Activated T-cell treated with anti-CD3 and anti-CD28 coated beads, Interleukin-2, amount 50 U/mL, for 1 hour (primary cell): ENCODE measurements at places on chromosomes 7 and 10.

DNA sequence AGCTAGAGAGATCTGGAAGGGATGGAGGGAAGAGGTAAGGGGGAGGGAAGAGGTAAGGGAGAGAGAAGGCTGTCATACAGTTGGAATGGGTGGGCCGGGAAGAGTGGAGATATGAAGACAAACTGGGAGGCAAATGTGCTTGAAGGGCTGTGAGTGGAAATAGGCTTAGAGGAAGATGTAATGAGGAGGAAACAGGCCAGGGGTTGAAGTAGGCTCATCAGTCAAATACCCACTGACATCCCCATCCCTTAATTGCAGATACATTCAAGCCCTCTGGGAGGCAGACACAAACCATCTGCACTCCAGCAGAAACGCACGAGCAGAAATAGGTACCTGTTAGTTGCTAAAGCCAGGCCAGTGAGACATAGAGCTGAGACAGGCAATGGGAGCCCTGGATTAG lies 2.1 kb downstream of the SYNPO2L start:
- DNase-seq, result no peak

- no peak for DNase-seq
Observed at GRCh38 chr7:17502213-17503060, 204.0 kb downstream of the AHR start.

DNA sequence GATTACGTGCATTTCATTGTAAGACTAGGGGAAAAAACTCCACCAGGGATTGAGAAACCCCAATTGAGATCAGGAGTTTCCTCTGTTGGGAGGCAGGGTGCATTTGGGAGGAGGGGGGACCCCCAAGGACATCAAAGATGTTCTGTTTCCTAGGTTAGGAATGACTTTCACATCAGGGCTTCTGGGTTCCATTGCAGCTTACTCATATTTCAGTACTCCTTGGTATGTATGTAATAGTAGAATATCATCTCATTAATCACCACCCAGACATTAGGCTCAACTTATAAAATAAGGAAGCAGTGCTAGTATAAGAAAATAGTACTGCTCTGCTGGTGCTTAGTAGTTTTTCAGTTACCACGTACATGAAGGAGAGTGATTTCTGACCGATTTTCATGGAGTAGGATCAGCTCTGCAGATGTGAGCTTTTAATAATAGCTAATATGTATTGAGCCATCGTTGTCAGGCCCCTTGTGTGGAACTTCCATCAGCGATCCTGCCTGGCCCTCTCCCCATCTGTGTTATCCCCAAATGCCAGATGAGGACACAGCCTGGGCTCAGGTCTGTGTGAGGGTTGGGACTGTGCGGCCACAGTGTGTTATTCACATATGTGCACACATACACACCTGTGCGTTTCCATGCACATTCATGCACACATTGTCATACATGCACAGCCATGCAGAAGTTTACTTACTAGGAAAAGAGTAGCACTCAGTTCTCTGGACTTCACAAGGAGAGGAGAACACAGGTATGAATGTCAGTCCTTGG lies 23.5 kb downstream of the UPP1 start:
- DNase-seq, result no peak

- DNase-seq, result no peak
Observed at GRCh38 chr7:71668572-71668971, 536.6 kb downstream of the GALNT17 start.

DNA sequence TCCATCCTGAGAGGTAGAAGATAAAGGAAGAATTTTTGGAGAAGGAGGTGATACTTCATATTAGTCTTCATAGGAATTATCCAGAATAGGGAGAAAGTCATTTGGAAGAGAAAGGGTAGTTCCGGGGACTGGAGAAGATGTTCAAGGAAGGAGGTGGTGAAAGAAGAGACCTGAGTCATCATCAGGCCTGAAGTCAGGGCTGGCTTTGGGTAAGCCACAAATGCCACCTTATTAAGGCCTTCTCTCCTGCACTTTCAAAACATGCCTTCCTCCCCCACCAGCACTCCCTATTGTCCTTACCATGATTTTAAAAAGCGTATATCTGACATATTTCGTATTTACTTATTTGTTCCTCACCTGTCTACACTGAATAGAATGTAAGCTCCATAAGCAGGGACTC lies 112.2 kb upstream of the LRGUK start:
- no peak for DNase-seq

DNA sequence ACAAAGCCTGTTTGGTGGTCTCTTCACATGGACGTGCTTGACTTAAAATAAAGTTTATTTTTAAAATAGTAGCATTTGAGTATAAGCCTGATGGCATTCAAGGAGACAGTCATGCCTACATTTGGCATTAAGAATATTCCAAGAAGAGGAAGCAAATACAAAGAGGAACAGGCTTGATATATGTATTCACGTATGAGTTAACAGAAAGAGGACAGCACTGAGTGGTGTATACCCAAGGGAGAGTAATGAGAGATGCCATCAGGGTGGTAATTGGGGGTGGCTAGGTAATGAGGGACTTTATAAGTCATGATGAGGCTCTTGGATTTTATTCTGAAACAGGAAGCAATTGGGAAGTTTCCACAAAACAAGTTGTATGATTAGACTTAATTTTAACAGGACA lies 363.3 kb downstream of the SEMA3D start:
- DNase-seq, result no peak

DNA sequence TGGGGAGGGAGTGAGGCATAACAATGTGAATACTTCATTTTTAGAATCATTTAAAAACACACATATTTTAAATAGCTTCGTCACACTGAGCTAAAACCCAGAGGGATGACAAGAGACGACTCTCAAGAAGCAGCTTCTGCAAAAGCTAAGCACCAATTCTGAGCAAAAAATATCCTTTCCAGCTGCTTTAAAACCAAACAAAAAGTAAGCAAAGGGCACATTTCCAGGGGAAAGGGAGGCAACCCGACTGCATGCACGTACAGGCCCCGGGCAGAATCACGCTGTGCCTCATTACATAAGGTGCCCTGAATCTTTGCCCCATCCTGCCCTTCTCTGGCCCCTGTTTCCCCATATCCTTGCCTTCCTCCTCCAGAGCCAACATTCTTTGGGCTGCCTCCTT lies 78.4 kb downstream of the DGKI start:
- DNase-seq, result no peak

DNA sequence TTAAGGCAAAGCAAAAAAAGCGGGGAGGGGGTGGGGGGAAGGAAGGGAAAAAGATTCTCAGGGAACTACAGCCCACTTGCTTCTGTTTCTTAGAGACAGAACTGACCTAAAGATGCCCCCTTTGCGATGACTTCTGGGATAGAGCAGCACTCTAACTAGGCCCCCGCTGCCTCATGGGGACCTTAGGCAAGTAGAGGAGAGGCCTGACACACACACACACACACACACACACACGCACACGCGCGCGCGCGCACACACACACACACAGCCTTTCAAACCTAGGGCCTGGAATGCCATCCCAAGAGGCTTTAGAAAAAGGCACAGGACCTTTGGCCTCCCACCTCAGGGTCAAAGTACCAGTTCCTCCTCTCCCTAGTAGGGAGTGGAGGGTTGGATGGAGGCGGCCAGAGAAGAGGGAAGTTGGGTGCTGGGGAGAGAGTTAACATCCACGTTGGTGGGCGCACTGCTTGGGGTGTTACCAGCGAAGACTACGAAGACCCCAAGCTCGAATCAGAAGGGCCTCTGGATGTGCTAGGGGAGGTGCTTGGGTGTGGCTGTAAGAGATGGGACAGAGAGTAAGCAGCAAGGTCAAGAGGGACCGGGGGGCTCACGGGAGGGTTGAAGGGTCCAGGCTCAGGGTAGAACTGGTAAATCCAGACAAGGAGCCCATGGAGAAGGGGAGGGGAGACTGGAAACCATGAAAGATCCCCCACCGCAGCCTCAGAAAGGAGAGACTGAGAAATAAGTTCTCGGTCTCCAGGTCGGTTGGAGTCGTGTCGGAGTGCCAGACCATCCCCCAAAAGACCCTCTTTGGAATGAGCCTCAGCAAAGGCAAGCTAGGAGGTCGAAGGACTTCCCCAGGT lies 1.2 kb upstream of the COL1A2 start:
- no peak for DNase-seq

DNA sequence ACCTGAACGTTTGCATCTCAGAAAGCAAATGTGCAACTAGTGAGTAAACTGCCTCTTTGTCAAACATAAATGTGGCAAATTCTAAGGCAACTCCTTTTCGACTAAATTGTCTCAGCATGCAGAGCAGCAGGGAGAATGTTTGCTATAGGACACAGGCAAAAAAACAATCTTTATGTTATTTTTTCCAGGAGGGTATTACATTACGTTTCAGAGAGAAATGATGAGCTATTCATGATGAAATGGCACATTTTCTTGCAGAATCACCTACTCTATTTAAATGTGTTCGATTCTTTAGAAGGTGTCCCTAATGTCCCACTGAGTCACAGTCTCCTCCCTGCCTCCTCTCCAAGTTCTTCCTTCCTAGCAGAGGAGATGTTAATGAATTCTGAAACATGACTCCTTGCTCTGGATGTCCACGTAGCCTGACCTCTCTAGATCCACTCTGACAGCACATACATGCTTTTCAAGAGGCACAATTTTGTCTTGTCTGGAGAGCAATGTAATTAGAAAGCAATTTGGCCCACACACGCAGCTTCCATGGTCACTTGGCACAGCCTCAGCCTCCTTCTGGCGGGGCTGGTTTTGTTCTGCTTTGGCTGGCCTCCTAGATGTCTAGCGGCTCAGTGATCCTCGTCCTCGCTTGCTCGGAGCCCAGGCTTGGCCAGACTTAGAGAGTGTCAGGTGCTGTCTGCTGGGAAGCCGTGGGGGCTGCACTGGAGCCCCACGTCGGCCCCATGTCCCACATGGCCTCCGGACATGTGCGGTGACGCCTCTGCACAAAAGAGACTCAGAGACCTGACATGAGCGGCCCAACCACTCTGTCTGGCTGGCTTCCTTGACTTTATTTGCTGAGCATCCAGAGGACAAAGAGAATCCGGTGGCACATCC lies 125.7 kb upstream of the ZNF438 start:
- DNase-seq, result no peak

DNA sequence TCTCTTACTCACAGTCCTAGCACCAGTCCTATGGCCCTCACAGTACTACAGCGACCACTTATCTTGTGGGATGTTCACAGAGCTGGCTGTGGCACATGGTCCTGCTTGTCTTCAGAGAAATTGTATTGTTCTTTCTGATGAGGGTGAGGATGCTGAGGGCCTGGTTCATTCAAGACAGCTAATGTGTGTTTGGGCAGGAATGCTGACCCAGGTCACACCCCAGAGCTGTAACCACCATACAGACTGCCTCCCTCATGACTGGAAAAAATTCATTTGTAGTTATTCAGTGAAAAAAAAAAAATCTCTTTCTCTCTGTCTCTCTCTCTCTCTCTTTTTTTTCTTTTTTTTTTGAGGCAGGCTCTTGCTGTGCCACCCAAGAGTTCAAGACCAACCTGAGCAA lies 83.5 kb downstream of the KLF6 start:
- no peak for DNase-seq

GRCh38 chr7:121603886-121604285 lies 207.8 kb upstream of the FAM3C start:
- DNase-seq, result no peak

DNA sequence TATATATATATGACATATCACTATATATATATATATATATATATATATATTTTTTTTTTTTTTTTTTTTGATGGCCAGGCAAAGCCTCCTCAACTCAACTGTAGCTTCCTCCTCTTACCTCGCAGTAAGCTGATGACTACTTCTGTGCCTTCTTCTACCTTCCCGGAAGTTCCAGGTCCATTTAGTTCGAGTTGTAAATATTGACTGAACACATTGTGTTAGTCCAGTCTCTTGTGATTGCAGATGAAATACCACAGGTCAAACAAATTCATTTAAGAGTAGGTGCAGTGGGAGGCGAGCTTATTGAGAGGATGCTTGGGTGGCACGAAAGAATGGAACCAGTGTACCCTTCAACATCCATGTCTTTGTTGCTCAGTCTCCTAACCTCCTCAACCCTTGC lies 144.6 kb downstream of the ST7 start:
- DNase-seq, result no peak

GRCh38 chr7:7414791-7415603 lies 120.7 kb downstream of the COL28A1 start:
- no peak for DNase-seq

DNA sequence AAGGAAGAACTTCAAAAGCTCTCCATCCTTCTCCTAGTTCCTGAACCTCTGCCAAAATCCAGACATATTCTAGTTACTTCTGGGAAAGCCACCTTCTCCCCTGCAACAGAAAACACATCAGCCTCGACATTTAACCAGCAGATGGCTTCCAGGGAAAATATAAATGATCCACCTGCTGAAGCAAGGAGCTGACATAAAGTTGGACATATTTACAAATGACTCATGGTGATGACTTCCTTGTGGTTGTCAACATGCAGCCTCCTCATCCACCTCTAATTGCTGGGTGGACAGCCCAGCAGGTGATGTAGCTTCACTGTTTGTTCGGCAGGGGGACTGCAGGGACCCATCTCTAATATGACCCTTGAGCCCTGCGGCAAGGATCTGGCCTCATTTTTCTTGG lies 266.0 kb downstream of the C7orf25 start:
- no peak for DNase-seq

DNA sequence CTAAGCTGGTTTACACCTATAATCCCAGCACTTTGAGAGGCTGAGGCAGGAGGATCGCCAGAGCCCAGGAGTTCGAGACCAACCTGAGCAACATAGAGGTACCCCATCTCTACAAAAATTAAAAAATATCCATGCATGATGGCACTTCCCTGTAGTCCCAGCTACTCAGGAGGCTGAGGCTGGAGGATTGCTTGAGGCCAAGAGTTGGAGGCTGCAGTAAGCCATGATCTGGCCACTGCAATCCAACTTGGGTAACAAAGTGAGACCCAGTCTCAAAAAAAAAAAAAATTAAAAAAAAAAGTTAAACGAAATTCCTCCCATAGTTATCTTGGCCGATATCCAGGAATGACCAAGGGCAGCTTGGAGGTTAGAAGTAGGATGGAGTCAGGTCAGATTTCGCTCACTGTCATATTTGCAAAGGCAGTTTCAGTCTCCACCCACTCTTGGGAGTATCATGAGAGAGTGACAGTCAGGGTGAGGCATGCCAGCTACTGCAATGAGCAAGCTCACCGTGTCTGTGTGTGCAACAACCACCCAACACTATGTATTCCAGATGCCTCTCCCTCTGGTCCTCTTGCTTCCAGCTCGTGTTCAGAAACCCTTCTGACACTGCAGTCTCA lies 6.0 kb upstream of the ZDHHC4 start:
- no peak for DNase-seq

- DNase-seq, result no peak
Observed at GRCh38 chr10:132911786-132912097, 30.6 kb downstream of the CFAP46 start.

DNA sequence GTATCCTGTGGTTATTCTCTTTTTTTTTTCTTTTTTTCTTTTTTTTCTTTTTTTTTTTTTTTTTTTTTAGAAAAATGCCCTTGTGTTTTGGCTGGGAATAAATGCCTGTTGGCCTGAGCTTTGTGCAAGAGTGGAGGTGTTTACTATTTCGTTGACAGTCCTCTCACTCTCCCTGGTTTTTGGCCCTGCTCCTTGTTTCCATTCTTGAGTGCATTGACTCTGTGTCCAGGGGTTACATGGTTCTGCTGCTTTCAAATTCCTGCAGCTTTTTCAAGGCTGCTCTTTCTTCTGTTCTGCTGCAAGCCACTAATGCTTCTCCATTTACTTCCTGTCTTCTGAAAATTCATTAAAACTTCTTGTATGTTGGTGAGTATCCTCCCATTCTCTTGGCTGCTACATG lies 59.7 kb upstream of the TBX20 start:
- no peak for DNase-seq
